ENCODE measurements at places on chromosomes 3 and 15. TPM values are rescaled to one million over a fixed set of nuclear protein-coding genes. Genes with fewer than 3 reads are reported as not detected.

The APOD gene
- total RNA-seq, result 34.5 TPM

The PLCL2 gene
- 94.1 TPM for total RNA-seq

The ISLR2 gene
- total RNA-seq, result 8.4 TPM

The PLCD1 gene
- 24.3 TPM for total RNA-seq

The SEMA5B gene
- 11.0 TPM for total RNA-seq

The NPAP1 gene
- total RNA-seq, result not detected

The LTF gene
- 13.0 TPM for total RNA-seq

The PDHB gene
- 226 TPM for total RNA-seq

The SPATA12 gene
- total RNA-seq, result not detected

The IGDCC3 gene
- 1.7 TPM for total RNA-seq

The SLC51B gene
- total RNA-seq, result 1.4 TPM

The FOXB1 gene
- not detected for total RNA-seq

The RASGRP1 gene
- total RNA-seq, result 2.1 TPM

The FOXP1 gene
- 66.4 TPM for total RNA-seq

The ZNF660 gene
- 3.4 TPM for total RNA-seq

The RAB6B gene
- 5.8 TPM for total RNA-seq

The SEMA3B gene
- 45.2 TPM for total RNA-seq

The DUOX1 gene
- total RNA-seq, result 32.5 TPM

The C3orf20 gene
- not detected for total RNA-seq

The GP9 gene
- total RNA-seq, result not detected

The GPX1 gene
- total RNA-seq, result 60.0 TPM

The TUBGCP4 gene
- total RNA-seq, result 13.2 TPM

The ABTB1 gene
- total RNA-seq, result 20.0 TPM

The EFHB gene
- 1.7 TPM for total RNA-seq

The KAT2B gene
- total RNA-seq, result 32.3 TPM

The ATP8B4 gene
- 10.5 TPM for total RNA-seq

The GOLGA8J gene
- total RNA-seq, result not detected

The WNT7A gene
- total RNA-seq, result 0.10 TPM

The BLM gene
- 7.3 TPM for total RNA-seq

The CLCN2 gene
- total RNA-seq, result 2.8 TPM

The ACSBG1 gene
- 1.5 TPM for total RNA-seq

The TGM5 gene
- 6.8 TPM for total RNA-seq

The POC1A gene
- 4.5 TPM for total RNA-seq

The NCEH1 gene
- total RNA-seq, result 4.7 TPM

The LCTL gene
- not detected for total RNA-seq

The CPLX3 gene
- not detected for total RNA-seq

The HIGD2B gene
- total RNA-seq, result not detected

The FANCD2OS gene
- total RNA-seq, result not detected

The CCDC39 gene
- total RNA-seq, result 0.10 TPM

The MAP2K5 gene
- 11.6 TPM for total RNA-seq

The WDR49 gene
- total RNA-seq, result 2.2 TPM

The FAM3D gene
- total RNA-seq, result 14.9 TPM

The UBXN7 gene
- total RNA-seq, result 26.1 TPM

The ZNF80 gene
- total RNA-seq, result not detected

The CHRFAM7A gene
- 0.92 TPM for total RNA-seq

The SMAD6 gene
- 9.0 TPM for total RNA-seq

The ULK3 gene
- total RNA-seq, result 49.2 TPM

The IL5RA gene
- 0.31 TPM for total RNA-seq

The UBAP1L gene
- 2.3 TPM for total RNA-seq

The CFAP100 gene
- total RNA-seq, result not detected

The GRIP2 gene
- total RNA-seq, result 14.1 TPM

The AP4E1 gene
- total RNA-seq, result 14.2 TPM
